NCI-H187 treated with DMSO at 0.1 percent for 48 hours (cell line): ENCODE measurements at places on chromosomes 16 and 17.

DNA sequence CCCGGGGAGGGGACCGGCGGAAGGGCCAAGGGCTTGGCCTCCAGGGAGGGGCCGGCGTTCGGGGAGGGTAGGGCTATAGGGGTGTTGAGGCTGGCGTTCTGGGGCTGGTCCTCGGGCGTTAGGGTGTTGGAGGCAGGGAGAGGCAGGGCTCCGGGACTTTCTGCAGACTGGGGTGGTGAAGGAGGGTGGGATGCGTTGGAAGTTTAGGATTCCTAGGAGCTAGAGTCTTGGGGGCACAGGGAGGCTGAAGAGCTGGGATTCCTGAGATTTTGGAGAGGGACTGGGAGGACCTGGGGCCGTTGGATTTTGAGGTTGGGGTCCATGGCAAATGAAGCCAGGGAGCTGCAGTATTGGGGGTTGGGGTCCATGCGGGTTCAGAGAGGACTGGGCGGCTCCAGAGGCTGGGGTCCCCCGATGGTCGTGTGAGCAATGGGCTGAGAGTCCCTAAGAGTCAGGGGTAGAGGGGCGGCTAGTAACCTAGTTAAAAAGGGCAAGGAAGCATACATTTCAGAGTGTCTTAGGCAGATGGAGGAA lies 740 bp downstream of the NFATC2IP start:
- no peak for DNase-seq

DNA sequence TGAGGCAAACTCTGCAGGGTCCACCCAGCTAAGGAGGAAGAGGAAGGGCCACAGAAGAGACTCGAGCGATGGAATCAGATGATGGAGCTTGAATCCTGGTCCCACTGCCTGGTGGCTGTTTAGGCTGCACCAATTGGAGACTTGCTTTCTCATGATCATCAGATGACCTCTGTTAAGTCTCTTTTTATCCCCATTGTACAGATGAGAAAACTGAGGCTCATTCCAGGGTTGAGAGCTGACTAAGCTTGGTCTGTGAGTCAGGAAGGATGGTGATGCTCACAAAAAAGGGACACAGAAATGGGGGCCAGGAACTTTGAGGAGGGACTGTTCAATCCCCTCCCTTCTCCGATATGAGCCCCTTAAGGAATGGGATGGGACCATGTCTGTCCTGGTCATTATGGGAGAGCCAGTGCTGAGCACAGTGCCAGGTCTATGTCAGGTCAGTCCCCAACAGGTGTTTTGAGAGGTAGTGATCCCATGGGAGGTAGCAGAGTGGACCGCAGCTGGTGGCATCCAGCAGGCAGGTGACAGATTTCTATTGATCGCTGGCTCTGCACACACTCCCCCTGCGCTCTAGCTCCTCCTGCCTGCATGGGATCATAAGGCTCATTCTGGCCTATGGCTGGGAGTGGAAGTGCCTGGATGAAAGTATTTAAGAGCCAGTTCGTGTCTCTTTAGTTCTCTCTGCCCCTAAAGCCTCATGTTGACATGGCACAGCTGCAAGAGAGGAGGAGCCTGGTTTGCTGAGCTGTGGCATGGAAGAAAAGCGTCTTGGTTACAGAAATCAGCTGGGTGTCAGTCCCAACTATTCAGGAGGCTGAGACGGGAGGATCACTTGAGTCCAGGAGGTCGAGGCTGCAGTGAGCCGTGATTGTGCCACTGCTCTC lies 27.2 kb downstream of the SNX20 start:
- no peak for DNase-seq

DNA sequence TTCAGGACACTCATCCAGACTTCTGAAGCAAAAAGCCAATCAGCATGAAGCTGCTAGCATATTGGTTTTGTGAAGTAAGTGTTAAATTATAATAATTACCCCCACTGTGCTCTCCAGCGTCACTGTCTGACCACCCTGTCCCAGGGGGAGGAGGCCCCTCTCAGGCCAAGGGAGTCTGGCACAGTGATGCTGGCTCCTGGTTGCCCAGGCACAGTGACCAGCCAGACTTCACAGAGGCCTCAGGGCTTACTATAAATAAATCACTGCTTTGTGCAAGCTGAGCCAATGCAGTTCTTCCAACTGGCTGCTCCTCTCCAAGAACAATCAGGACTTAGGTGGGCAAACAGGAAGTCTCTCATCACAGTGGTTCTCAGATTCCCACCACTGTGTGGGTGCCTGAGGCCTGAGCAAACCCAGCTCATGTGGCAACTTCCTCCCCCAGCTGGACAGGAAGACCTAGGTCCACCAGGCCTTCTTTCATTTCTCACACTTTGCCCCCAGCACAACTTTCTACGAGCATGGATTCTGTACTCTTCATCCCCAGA lies 1.7 kb upstream of the DBNDD1 start:
- DNase-seq: no peak

DNA sequence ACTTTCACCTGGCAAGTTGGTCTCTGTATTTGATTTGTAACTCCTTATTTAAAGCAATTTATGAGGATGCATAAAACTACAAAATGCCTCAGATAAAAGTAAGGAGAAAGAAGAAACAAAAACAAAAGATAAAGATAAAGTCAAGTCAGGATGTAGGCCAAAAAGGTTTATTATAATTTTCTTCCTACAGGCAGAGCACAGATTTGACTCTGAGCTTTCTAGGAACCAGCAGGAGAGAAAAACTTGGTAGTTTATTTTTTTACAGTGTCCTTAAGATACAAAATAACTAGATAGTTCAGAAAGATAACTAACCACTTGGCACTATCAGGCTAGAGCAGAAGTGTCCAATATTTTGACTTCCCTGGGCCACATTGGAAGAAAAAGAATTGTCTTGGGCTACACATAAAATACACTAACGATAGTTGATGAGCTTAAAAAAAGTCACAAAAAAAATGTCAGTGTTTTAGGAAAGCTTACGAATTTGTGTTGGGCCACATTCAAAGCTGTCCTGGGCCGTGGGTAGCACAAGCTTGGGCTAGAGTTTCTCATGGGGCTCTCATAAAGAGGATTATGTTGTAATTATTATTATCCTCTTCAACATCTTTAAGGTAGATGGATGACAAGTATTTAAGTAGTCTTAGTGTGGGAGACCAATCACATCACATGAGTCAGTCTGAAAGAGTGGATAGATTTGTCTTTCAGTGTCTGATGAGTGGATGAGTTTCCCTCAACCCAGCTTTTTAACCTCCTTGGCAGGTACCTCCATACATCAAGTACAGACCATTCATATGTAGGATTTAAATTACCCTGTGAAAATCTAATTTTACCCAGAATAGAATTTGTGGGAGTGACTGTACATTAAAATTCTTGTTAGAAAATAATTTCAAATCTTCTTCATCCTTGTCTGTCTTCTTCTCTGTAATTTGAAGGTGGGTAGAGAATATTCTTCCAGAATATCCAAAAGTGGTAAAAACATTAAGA lies 17.0 kb downstream of the PAFAH1B1 start:
- DNase-seq: no peak

DNA sequence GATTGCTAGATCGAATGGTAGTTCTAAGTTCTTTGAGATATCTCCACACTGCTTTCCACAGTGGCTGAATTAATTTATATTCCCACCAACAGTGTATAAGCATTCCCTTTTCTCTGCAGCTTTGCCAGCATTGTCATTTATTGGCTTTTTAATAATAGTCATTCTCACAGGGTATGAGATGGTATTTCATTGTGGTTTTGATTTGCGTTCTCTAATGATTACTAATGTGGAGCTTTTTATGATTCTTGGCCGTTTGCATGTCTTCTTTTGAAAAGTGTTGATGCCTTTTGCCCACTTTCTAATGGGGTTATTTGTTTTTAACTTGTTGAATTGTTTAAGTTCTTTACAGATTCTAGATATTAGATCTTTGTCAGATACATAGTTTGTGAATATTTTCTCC lies 36.5 kb upstream of the BCAS3 start:
- DNase-seq: no peak

DNA sequence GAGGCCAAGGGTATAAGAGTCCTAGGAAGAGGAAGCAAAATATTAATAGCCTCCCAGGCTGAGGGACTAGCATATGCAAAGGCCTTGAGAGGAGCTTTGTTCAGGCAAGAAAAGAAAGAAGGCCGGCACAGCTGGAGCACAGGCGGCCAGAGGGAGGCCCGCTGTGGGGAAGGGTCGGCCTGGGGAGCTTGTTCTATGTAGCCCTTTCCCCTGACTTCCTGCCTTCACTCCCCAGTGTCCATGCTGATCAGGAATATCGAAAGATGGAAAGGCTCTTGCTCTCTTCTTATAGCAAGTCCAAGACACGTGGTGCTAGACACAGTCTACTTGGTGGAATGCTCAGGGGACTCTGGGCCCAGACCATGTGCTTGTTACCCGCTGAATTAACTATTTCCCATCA lies 27.4 kb upstream of the HAS3 start:
- DNase-seq: no peak

- DNase-seq: no peak
Observed at GRCh38 chr16:85881436-85881835, 17.5 kb upstream of the IRF8 start.

GRCh38 chr17:16935786-16936185 lies 36.1 kb downstream of the TNFRSF13B start:
- no peak for DNase-seq

GRCh38 chr17:17066021-17066420 lies 23.8 kb downstream of the MPRIP start:
- no peak for DNase-seq

- DNase-seq: peak; percentile 42
Observed at GRCh38 chr17:79810130-79811010, 13.5 kb upstream of the CBX8 start.

GRCh38 chr17:2081564-2081963 lies 26.7 kb downstream of the HIC1 start:
- DNase-seq: no peak

- DNase-seq: no peak
Observed at GRCh38 chr17:21160401-21160800, 33.6 kb downstream of the DHRS7B start.

GRCh38 chr16:84718-85406 lies 6.8 kb downstream of the MPG start:
- DNase-seq: no peak

- DNase-seq: no peak
Observed at GRCh38 chr16:53212893-53213223, 158.1 kb downstream of the CHD9 start.

DNA sequence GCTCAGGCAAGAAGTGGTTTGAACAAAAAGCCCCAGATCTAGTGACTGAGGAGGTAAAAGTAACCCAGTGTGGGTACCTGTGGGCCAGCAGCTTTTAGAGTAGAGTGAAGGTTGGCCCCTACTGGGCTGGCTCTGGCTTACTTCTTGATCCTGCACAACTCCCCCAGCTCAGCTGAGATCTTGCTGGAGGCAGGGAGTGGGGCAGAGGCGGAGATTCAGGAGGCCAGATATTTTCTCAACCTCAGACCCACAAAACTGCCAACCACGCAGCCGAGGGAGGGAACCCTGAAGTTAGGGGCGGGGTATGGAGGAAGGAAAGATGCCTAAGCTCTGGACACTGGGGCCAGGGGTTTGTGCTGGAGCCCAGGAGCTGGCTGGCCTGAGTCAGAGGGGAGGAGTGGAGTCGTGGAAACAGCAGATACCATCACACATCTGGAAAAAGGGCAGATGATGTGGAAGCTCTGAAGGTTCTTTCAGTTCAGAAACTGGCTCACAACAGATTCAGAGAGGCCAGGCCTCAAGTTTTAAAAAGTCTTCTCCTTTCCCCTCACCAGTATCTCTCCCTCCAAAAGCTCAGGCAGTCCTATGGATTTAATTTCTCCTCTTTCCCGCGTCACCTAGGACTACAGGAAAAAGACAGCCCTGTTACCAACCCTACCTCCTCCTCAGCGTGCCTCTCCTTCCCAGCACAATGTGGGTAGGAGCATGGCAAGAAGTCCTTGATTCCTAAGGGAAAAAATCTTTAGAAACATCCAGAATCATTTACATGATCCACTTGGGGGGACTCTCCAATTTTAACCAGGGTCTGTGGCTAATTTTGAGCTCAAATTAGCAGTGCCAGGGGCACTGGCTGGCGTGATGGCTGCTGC lies 48.1 kb downstream of the MYO18A start:
- no peak for DNase-seq

DNA sequence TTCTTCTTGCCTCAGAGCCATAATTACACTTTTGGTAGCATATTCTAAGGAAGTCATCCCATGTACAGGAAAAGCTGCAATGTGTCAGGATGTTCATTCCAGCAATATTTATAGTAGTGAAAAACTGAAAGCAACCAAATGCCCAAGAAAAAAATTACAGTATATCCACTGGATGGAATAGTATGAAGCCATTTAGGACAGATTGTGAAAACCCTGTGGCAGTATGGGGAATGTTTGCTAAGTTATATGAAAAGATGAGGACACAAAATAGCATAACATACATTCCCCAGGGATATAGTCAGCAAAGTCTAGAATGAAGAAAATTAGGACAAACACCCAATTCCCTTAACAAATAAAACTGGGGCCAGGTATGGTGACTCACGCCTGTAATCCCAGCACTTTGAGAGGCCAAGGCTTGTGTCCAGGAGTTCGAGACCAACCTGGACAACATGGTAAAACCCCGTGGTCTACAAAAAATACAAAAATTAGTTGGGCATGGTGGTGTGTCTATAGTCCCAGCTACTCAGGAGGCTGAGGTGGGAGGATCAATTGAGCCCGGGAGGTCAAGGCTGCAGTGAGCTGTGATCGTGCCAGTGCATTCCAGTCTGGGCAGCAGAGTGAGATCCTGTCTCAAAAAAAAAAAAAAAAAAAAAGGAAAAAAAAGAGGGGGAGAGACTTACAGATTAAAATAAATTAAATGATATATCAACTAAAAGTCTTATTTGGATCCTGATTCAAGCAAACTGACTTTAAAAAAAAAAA lies 2.3 kb downstream of the LRRC3C start:
- no peak for DNase-seq

GRCh38 chr17:60901806-60902205 lies 224.2 kb downstream of the BCAS3 start:
- no peak for DNase-seq

DNA sequence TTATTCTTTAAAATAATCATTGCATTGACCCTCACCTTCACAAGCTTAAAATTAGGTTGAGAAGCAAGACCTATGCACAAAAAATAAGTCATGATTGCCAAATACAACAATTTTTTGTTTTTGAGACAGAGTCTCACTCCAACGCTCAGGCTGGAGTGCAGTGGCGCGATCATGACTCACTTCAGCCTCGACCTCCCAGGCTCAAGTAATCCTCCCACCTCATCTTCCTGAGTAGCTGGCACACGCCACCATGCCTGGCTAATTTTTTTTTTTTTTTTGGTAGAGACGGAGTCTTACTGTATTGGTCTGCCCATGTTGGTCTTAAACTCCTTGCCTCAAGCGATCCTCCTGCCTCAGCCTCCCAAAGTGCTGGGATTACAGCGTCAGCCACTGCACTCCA lies 24.2 kb downstream of the ZNF652 start:
- DNase-seq: no peak

DNA sequence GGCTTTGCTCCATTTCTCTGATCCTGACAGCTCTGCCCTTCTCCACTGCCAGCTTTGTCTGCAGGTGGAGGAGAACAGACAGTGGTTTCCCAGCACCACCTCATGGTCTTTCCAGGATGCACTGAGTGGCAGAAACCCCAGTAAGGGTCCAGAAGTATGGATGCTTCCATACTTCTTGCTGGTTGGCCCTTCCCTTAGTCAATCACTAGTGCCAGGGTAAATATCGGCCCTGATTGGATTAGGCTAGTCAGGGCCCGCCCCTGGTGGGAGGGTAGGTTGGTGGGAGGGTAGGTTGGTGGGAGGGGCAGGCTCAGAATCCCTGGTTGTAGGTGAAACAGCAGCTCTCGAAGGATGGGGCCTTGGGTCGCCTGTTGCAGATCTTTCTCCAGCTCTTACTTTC lies 10.2 kb downstream of the RNF213 start:
- no peak for DNase-seq
